ENCODE measurements at places on chromosomes 4 and X. TPM values are rescaled to one million over a fixed set of nuclear protein-coding genes. Genes with fewer than 3 reads are reported as not detected.

The PDLIM5 gene
- 74.5 TPM for total RNA-seq

The DGKK gene
- not detected for total RNA-seq

The EFNB1 gene
- total RNA-seq, result 300 TPM

The SHROOM2 gene
- total RNA-seq, result not detected

The HS3ST1 gene
- total RNA-seq, result 53.5 TPM

The CNKSR2 gene
- not detected for total RNA-seq

The SFRP2 gene
- not detected for total RNA-seq

The MAGED4B gene
- total RNA-seq, result not detected

The SOX3 gene
- total RNA-seq, result not detected

The PHKA1 gene
- 4.8 TPM for total RNA-seq

The GPR143 gene
- not detected for total RNA-seq

The OCRL gene
- 12.4 TPM for total RNA-seq

- no peak for DNase-seq
These were observed 18.6 kb upstream of the ADRA2C start for GRCh38 chr4:3747581-3747904.

- no peak for DNase-seq
These were observed 95.9 kb upstream of the STX18 start for GRCh38 chr4:4637710-4638109.

GRCh38 chr4:163332526-163333406 is at the start of gene NPY1R:
TSS of gene NPY1R (minus strand) at chr4:163332596. CDS start at chr4:163326554, 6,042 bp downstream.
- peak; percentile 61 for DNase-seq

- no peak for DNase-seq
These were observed 5.2 kb downstream of the NLGN4X start for GRCh38 chrX:6223516-6223915.

DNA sequence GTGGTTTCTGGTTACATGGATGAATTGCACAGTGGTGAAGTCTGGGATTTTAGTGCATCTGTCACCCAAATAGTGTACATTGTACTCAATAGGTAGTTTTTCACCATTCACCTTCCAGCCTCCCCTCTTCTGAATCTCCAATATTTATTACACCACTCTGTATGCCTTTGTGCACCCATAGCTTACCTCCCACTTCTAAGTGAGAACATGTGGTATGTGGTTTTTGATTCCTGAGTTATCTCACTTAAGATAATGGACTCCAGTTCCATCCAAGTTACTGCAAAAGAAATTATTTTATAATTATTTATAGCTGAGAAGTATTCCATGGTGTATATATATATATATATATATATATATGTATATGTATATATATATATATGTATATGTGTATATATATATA is 155.8 kb downstream of the HHIP start:
- no peak for DNase-seq

- DNase-seq, result peak; percentile 5
These were observed 594.1 kb downstream of the GLUD2 start for GRCh38 chrX:121641560-121641959.

GRCh38 chrX:51893931-51894696 is 691 bp downstream of the MAGED1 start:
- DNase-seq, result no peak

GRCh38 chr4:29805245-29805644 is 914.9 kb upstream of the PCDH7 start:
- DNase-seq, result peak; percentile 24

GRCh38 chr4:26424153-26424552 is 66.1 kb downstream of the CCKAR start:
- no peak for DNase-seq

- DNase-seq, result no peak
These were observed 236.2 kb downstream of the FRAS1 start for GRCh38 chr4:78293348-78293747.

- DNase-seq, result no peak
These were observed 109.6 kb downstream of the PCDH18 start for GRCh38 chr4:137422666-137423065.

DNA sequence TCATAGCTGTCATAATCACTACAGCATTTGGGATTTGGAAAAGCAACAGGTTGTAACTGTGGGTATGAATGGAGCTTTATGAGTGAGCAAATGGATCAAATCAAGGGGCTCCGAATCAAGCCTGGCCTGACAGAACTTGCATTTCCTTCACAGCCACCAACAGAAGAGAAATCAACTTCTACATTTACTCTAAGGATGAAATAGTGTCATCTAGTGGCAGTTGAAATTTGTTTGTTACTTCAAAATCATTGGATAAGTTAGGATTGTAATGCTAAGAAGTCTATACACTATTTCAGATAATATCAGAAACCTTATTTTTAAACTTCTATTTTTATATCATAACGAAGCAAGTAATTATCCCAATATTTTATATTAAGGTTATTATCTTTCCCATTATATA is 10.7 kb upstream of the WDR17 start:
- DNase-seq, result peak; percentile 3

- no peak for DNase-seq
These were observed 80.1 kb downstream of the RAP1GDS1 start for GRCh38 chr4:98341309-98341708.

GRCh38 chr4:73725510-73725909 is 14.9 kb upstream of the CXCL8 start:
- DNase-seq, result no peak

DNA sequence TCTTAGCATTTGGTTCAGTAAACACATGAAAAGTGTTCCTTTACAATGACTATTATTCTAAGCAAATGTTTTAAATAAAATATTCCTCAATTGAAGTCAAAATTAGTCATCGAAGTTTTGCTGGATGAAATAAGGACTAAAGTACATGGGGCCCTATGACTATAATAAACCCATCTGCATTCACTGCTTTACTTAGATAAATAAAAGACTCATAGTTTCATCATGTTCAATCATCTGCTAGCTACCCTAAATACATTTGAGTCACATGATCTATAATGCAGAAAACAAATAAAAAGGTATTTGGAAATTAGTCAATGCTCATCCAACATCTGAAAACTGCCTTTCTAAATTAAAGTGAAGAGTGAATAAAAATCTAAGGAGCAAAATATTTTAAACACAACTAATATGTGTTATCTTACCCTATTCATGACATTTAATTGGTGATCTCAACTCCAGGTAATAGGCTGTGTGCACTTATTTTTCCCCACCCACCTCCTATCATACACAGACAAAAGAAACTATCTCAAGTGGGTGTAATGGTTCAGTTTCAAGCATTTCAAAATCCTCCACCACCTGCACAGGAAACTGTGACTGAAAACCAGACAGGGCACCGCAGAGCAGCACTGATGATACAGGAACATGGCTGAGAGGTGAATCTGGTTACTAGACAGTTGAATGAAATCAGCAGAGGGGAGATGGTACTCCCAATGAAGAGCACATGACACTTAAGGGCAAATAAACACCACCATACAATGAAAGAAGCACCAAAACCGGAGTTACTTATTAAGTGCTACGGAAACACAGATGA is 78.6 kb downstream of the CAMK2D start:
- no peak for DNase-seq

DNA sequence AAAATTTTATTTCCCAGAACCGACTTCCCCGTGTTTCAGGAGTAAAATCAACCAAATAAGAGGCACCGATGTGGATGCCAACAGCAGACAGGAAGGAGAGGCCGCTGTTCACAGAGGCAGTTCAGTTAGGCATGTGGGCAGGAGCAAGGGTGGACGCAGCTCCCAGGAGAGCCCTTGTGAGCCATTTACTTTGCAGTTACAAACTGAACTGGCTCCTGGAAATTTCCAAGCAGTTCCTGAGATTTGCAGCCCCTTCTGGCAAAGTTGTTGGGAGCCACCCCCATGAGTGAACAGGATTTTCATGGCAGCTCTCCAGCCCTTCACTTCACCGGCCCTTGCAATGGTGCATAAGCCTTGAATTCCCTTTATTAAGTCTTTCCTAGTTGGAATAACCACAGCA is 189.1 kb downstream of the AFAP1 start:
- no peak for DNase-seq

GRCh38 chrX:35786271-35786670 is 11.9 kb upstream of the MAGEB16 start:
- peak; percentile 47 for DNase-seq

Measured in HT-29 (cell line).